Right ventricle myocardium superior (tissue), 1 donor: ENCODE measurements at places on chromosomes 4 and X.

DNA sequence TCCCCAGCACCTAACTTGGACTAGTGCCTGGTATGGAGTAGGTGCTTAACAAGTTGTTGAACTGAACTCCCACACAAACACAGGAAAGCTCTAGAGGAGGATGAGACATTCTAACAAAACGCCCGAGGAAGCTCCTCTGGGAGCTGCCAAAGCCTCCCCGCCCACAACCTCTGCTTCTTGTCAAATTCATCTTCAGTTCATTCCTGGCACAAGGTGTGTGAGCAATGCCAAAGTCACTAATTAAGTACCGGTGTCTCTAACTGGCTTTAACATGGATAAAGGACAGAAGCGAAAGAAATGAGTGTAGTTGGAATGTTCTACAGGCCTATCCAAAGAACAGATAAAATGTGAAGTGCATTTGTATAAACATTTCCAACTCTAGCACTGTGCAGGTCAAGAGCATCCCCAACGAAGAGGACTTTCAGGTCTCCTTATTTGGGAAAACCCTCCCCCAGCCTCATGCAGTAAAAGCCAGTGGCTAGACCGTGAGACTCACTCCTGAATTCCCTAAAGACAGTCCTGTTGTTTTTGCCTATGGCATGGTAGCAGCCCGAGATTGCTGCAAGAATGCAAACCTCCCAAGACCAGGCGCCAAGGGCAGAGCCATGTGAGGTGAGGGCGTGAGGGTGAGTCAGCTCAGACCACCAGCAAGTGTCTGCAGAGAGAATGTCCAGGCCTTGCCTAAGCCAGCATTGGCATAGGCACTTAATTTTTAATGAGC is 72.2 kb upstream of the KLF3 start:
- no peak for DNase-seq

GRCh38 chr4:26907731-26908599 is 47.3 kb downstream of the STIM2 start:
- no peak for DNase-seq

DNA sequence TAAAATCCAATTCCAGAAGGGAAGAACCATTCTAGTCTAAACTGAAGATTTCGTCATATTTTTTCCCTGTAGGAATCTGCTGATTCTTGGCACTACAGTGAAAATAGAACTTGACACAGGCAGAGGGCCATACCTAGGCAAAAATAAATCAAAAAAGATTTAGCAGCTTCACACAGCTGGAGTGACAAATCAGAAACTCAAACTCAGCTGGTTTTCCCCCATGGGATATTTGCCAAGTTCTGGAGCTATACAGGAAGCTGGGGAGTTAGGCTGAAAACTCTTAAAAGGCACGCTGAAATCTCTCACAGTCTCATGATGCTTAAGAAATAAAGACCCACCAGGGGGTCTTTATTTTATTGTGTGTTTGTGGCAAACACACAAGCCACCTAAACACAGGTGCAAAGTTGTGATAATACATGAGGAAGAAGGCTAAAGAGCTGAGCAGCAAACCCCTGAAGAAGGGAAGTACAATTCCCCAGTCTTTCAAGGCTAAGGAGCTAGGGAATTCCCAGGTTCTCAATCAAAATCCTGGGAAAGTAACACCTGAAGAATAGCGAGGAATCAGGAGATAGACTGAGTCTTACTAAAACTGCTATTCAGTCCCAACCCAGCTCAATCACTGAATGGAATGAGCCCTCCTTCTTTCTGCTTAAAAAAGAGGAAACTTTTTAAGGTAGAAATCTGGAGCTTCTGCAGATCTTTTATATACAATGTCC is 32.1 kb upstream of the BEND2 start:
- no peak for DNase-seq

GRCh38 chrX:132393085-132393484 is 95.8 kb downstream of the MBNL3 start:
- no peak for DNase-seq
